CD8-positive, alpha-beta memory T cell (primary cell): ENCODE measurements at places on chromosomes 3 and 15. TPM values are rescaled to one million over a fixed set of nuclear protein-coding genes. Genes with fewer than 3 reads are reported as not detected.

The ZNF197 gene
- polyA plus RNA-seq, result 5.7 TPM

The OR5K2 gene
- not detected for polyA plus RNA-seq

DNA sequence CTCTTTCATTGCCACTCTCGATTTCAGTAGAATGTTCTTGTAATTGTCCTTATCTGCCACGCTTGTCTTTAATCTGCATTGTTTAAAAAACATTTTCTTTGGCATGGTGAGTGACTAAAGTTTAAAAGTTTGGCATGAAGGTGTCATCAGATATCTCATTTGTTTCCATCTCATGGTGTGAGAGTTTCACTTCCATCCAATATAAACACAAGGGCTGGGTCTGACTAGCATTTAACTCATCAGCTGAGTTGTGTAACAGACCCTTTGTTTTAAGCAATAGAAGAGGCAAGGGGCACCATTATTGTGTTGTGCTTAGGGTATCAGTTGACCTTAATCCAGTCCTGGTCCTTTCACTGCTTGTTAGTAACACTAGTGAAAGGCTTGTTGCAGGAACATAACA is 49.9 kb upstream of the IL12A start:
- no peak for DNase-seq

- no peak for DNase-seq
These were observed 51.6 kb downstream of the SENP7 start for GRCh38 chr3:101461451-101461850.

DNA sequence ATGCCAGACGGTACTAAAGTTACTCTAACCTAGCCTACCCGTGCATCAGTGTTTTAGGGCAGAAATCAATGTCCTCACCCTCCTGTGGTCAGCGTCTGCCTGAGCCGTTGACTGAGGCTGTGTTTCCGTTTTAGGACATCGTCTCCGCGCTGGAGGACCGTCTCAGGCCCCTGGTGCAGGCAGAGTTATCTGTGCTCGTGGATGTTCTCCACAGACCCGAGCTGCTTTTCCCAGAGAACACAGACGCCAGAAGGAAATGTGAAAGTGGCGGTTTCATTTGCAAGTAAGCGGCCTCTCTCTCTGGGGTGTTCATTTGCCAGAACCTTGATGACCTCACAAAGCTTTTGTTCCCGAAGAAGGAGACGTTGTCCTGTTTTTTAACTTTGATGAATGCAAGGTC is 217.0 kb downstream of the ITPR1 start:
- DNase-seq, result no peak

The KCNAB1 gene
- 0.32 TPM for polyA plus RNA-seq

GRCh38 chr3:177330779-177331178 is 133.5 kb upstream of the TBL1XR1 start:
- DNase-seq, result no peak

GRCh38 chr15:71532994-71533393 is 277.4 kb upstream of the NR2E3 start:
- DNase-seq, result no peak

The CDAN1 gene
- 11.2 TPM for polyA plus RNA-seq

DNA sequence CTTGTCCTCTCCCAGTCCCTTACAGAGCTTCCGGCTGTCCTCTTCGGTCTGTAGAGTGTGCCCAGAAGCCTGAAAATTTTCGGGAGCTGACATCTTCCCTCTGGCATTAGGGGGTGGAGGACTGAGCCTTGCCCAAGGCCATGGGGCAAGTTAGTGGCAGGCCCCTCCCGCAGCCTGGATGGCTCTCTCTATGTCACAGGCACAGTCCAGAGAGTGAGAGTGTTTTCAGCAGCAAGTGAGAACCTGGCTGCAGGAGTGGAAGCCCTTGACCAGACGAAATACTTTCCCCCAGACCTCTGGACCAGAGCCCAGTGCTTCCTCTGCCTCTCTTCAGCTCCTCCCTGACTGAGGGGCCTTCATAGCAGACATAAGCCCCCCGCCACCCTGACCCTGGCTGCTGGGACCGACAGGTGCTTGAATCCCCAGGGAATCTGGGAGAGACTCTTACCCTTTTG is 50.5 kb upstream of the SEC22A start:
- no peak for DNase-seq

The CFAP100 gene
- polyA plus RNA-seq, result not detected

The GOLGA6B gene
- polyA plus RNA-seq, result not detected

DNA sequence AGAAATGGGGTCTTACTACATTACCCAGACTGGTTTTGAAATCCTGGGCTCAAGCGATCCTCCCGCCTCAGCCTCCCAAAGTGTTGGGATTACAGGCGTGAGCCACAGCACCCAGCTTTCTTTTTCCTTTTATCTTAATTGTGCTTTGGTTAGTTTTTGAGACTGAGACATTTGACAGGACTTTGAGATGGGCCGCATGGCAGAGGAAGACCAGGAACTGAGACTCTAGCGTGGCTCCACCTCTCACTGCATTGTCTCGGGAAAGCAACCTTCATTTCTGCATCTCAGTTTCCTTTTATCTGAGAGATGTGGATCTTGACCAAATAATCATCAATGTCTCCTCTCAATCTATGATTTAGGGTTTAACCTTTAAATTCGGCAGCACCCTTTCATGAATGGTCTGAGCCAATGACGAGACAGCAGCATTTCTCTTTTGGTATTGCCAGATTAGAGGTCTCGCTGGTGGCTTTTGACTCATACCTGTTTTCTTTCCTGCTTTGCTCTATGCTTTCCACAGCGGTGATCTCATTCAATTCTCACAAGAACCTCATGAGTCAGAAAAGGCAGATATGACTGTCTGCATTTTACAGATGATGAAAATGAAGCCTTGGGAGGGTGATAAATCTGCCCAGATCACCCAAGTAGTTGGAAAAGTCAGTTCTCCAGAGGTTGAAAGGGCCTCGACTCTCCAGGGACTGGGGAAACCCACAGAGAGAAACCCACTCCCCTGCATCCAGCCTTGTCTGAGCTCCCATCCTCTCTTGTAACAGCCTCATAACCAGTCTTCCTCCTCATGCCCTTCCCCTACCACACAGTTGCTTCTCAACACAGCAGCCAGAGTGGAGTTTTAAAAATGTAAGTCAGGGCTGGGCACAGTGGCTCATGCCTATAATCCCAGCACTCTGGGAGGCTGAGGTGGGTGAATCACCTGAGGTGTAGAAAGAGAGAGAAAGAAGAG is 84.8 kb upstream of the FOXB1 start:
- DNase-seq, result no peak

The ITIH3 gene
- polyA plus RNA-seq, result not detected

- DNase-seq, result no peak
These were observed 74.3 kb upstream of the TSEN2 start for GRCh38 chr3:12409684-12410596.

The PRR23E gene
- not detected for polyA plus RNA-seq

DNA sequence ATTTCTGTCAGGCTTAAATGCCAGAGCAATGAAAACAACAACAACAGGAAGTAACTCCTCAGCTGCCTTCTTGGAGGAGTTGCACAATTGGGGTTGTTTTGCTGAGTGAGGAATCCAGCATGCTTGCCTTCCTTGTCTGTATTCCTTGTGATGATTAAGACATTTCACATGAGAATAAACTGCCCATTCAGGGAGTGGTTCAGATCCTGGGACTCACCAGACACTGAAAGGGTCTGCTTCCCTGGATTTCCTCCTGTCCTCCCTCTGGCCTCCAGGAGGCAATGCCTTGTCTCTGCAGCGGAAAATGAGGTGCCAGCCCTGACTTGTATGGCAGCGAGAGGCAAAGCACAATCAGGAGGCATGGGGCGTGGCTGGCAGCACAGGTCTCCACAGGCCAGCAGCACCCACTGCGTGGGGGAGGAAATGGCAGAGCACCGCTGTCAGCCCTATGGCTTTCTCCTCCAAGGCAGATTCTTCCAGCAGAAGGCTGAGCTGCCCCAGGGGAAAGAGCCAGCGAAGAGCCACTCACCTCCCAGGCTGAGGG is 41.5 kb downstream of the RBP2 start:
- no peak for DNase-seq

The FOXB1 gene
- 0.10 TPM for polyA plus RNA-seq

DNA sequence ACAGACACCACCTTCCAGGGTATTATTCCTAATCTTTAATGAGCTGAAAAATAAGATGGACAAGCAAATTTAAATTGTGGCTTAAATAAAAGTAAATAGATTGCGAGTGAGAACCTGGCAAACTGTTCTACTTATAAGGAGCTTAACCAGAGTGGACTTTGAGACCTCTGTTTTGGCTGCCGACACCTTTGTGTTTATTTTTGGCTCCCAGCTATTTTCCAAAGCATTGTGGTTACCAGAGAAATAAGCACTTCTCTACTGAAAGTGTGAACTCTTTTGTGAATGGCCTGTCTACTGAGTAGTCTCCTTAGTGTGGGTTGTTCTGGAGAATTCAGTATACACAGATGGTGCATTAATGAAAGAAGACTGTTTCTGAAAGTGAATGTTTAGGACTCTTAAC is 109.4 kb downstream of the ATP8B4 start:
- DNase-seq, result no peak

GRCh38 chr3:71944482-71945065 is 159.6 kb upstream of the PROK2 start:
- DNase-seq, result no peak

The SHC4 gene
- not detected for polyA plus RNA-seq
